ENCODE measurements at places on chromosomes 6 and 20.

- DNase-seq: no peak
These were observed 101.2 kb upstream of the COL21A1 start for GRCh38 chr6:56348578-56348977.

DNA sequence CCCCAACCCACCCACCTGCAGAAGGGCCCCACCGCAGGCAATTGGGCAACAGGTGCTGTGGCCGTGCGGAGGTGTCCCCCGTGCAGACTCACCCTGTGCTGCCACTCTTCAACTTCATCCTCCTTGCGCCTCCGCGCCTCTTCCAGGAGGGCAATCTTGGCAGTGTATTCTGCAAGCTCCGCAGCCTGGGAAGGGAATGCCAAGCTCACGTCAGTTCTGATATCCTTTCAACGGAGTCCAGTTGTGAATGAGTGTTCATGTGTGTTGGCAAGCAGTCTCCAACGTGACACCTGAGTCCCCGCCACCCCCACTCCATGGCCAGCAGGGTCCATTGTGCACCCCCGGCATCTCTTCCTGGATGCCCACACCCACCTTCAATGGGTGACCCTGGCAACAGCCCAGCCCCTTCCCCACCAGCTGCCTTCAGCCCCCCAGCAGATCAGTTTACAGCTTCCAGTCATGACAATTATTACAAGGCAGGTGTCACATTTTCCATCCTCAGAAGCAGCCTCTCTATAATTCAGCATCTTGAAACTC is 49.9 kb downstream of the EZR start:
- no peak for DNase-seq

DNA sequence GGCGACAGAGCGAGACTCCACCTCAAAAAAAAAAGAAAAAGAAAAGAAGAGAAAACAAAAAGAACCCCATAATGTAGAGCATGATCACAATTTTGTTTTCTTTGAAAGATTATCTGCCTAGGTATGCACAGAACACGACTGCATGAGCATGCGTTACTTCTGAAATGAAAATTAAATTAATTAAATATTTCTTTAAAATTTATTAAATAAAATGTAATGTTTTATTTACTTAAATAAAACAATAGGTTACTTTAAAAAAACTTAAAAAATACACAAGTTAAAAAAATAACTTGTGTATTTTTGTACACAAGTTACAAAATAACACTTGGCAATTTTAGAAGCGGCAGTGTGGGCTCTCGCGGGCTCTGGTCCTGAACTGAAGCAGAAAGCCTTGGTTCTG is 107.8 kb downstream of the TFAP2A start:
- no peak for DNase-seq

DNA sequence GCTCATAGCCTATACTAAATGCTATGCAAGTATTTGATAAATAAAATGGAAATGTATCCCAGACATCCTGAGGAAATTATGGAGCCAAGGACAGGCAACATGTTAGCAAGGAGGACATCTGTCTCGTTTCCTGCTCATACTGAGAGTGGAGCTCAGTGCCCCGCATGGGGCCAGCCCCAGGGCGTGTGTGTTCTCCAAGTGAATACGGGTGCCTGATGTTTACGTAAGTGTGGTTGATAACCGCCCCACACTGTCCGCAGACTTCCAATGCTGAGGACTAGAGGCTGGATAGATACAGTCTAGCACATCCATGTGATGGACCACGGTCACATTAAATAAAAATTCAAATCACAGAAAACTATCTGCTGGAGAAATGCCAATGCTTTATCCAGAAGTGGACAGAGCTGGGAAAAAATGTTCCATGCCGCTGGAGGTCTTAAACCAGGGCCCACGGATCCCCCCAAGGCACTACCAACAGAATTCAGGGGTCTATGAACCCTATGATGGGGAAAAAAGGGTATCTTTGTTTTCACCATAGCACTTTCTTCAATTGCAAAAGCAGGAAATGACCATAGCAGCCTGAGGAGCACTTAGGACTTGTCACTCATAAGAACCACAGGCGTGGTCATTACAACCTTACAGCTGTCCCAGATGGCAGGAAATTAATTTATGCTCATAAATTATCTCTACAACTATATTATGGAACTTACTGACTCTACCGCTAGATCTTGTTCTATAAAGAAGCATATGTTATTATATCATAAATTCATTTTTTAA is 24.9 kb downstream of the TGM2 start:
- DNase-seq: no peak

GRCh38 chr20:47770935-47771334 is 14.3 kb downstream of the SULF2 start:
- no peak for DNase-seq

DNA sequence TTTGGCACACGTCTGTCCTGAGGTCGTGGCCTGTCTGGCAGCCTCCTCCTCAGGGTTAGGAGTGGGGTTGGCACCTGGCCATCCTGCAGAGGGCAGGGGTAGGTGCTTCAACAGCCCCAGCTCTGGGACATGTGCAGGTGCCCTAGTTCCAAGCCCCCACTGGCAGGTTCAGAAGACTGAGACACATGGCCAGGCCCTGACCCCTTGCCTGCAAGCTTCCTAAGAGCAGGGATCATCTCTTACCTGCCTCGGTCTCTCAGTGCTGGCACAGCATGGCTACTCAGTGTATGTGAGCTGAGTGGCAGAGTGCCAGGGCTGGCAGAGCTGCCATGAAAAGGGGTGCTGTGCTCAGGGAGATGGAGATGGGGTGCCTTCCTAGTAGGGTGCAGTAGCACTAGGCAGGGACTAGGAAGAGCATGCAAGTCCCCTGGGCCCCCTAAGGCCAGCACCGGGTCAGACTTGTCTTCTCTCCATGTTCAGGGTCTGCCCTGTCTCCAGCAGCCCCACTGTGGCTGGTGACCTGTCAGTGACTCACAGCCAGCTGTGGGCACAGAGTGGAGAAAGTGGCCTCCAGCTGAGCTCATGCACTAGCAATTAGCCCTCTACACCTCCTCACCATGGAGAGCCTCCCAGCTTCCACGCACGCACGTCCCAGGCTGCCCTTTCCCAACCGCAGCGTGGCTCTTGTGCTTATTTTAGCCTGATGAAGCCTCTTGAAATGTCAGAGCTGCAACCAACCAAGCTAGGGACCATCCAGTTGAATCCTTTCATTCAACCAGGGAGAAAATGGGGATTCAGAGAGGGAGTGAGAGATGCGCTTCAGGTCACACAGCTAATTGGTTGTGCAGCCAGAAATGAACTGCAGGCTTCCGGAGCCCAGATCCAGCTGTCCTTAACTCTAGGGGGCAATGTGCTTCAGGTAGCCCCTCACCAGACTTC is 116.6 kb downstream of the MRPL14 start:
- no peak for DNase-seq

- no peak for DNase-seq
These were observed 859 bp upstream of the BIRC7 start for GRCh38 chr20:63234693-63235398.

GRCh38 chr6:150503586-150504339 is 95.9 kb upstream of the PLEKHG1 start:
- DNase-seq: no peak

- DNase-seq: no peak
These were observed 4.4 kb upstream of the TUBB1 start for GRCh38 chr20:59014680-59015389.

DNA sequence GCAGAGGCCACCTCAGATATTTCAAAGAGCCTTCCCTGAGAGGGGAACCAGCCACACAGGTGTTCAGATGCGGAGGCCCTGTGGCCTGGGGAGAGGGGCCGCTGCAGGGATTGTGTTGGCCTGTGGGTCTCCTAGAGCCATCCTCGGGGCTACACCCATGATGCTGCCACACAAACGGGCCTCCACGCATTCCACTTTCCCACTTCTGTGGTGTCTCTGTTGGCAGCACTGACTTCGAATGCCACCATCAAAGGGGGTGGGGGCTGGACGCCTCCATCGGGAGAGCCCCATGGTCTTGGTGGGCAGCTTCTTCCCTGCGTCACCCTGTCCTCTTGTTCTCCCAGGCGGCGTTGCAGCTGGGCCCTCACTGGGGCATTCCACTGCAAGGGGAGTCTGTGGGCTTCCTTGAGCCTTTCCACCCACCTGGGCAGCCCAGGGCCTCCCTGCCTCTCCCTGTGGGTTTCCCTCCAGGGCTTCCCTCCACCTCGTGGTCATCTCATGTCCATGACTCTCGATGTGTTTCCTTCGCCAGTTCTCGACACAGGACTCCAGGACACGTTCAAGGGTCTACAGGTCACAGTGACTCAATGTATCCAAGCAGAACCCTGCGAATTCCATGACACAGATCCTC is 145.5 kb downstream of the ERMARD start:
- DNase-seq: no peak

- DNase-seq: no peak
These were observed 320.2 kb downstream of the BTBD9 start for GRCh38 chr6:38319256-38320212.

DNA sequence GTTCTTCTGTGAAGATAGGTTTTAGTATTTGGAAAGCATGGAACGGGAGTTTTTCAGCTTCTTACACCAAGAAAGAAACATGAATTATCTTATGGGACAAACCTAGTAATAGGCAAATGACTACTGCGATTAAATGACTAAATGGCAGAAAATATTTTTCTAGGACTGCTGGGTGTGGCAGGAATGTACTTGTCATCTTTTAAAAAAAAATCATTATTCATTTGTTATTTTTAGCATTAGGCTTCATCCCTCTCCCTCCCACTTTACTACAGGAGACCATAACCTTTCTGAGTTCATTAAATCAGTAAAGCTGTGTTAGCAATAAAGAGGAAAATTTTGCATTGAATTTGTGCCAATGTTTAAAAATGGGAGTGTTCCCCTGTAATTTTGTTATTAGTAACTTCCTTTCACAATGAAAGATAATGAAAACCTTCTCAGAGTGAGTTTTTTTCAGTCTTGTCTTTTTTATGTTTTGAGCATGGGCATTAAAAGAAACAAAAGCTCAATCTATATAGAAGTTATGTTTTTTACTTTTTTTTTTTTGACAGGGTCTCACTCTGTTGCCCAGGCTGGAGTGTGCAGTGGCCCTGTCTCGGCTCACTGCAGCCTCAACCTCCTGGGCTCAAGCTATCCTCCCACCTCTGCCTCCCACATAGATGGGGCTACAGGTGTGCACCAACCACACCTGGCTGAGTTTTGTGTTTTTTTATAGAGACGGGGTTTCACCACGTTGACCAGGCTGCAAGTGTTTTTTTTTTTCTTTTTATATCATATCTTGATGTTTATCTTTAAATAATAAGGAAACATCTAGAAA is 105.6 kb upstream of the CLDN20 start:
- no peak for DNase-seq

- no peak for DNase-seq
These were observed 19.9 kb downstream of the PEDS1 start for GRCh38 chr20:50133474-50134217.

DNA sequence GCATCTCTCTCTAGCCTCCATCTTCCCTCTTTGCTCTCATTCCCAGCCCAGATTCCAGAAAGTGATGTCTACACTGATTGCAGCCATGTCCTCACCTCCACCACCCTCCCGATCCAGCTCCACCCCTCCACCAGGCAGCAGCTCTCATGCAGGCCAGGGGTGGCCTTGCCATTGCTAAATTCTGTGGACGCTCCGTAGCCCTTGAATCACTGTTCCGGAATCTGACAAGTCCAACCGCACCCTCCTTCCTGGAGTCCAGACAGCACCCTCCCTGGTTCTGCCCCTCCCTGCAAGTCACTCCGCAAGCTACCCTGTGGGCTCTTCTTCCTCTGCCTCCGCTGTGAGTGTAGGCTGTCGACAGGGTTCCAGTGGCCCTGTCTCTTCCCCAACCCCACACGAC is 26.2 kb downstream of the TNXB start:
- DNase-seq: no peak

- DNase-seq: no peak
These were observed 20.3 kb downstream of the MUCL3 start for GRCh38 chr6:30960907-30961673.

- no peak for DNase-seq
These were observed 62.5 kb downstream of the RAMACL start for GRCh38 chr6:166523782-166524559.

GRCh38 chr20:51710361-51710894 is 57.8 kb downstream of the ATP9A start:
- DNase-seq: no peak

DNA sequence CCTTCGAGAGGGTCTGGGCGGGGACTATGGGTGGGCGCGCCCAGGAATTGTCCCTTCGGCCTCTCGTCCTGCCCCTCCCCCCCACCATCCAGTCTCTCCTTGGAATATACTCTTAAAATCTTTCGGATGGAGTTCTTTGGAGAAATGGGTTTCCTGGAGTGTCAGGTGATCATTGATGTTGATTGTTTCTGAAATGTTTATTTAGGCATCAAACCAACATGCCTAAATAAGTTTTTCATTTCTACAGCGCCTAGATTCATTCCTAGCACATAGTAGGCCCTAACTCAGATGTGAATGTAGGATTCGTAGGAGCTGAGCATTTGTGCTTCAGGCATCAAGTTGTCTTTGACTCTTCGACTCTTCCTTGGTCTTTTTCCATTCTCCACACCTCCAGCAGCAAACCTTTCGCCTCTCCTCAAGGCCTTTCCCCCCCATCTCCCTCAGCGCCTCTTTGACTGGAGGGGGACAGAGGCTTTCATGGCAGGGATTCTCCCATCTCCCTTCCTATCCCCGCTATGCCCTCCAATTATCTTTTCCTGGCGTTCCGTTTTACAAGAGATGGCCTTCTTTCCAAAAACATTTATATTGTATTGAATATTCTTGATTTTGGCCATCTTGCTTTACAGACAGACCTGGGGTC is 610 bp downstream of the CASP8AP2 start:
- no peak for DNase-seq

GRCh38 chr6:41964201-41964887 is 22.7 kb upstream of the CCND3 start:
- DNase-seq: no peak

DNA sequence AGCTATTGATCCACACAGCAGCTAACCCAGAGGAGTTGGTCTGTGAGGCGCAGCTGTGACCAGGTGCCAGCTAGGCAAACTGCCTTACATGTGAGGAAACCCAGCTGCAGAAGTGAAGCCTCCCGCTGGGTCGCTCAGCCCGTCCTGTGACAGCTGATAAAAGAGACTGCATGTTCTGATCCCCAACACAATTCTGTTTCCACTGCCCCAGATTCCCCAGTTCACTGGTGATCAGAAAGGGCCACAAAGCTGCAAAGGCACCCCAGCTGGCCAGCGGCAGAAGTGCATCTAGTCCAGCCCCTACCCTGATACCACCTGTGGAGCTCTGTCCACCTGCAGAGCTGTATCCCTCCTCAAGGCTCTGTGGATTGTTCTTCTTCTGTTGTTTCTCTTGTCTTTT is 64.5 kb downstream of the CTNNBL1 start:
- no peak for DNase-seq

GRCh38 chr6:129369737-129370136 is 340.2 kb downstream of the ARHGAP18 start:
- DNase-seq: no peak

DNA sequence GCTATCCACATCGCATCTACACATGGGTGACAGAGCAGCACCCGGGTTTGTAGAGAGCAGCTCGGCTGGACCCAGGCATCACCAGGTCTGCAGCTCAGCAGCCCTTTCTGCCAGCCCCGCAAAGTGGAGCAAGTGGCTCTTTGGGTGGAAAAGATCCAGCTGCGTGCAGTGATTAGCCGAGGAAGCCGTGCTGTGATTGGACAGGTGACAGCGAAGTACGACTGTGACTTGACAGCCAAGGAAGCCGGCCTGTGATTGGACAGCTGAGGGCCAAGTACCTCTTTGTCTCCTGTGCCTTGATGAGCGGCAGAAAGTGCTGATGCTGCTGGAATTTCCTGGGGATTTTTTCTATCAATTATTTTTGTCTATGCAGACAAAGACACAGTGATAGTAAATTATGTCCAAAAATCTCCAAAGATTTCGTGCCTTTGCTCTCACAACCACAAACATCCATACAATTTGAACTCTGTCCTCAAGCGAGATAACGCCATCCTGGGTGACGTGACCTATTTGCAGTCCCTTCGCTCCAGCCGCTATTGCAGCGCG is 62.3 kb upstream of the GPR31 start:
- DNase-seq: no peak

GRCh38 chr20:60352017-60352416 is 393.8 kb downstream of the CDH26 start:
- no peak for DNase-seq
